AG08395 (cell line): ENCODE measurements at places on chromosomes 4 and X.

DNA sequence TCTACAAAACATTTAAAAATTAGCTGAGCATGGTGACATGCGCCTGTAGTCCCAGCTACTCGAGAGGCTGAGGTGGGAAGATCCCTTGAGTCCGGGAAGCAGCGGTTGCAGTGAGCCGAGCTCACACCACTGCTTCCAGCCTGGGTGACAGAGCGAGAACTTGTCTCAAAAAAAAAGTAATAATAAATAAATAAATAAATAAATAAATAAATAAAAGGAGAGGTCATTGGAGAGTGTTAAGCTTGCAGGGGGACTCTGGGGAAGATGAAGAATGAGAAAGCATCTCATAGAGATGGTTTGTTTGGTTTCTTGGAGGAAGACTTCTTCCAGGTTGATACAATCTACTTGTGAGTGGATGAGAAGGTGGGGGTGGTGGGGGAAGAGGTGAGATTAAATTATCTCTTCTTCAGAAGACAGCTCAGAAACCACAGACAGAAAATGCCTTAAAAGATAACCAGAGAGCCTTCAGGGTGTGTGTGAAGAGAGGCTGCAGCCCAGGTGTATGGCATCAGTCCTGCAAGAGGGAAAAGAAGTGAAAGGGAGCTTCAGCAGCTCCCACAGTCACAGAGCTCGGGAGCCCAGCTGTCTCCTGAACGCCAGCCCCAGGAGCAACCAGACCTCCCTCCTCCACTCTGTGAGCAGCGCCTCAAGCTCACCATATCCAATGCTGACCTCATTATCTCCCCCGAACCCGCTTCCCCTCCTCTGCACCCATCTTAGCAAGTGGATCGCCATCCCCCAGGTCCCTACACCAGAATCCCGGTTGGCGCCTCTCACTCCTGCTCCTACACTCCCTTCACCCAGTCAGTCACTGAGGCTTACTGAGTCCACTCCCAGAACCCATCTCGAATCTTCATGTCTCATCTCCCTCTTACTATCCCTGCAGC is 48.2 kb downstream of the RBM47 start:
- DNase-seq = no peak

GRCh38 chr4:187464573-187464972 is 531.0 kb upstream of the ZFP42 start:
- no peak for DNase-seq

GRCh38 chr4:180798036-180798577 is 1445.1 kb upstream of the TENM3 start:
- DNase-seq = no peak

DNA sequence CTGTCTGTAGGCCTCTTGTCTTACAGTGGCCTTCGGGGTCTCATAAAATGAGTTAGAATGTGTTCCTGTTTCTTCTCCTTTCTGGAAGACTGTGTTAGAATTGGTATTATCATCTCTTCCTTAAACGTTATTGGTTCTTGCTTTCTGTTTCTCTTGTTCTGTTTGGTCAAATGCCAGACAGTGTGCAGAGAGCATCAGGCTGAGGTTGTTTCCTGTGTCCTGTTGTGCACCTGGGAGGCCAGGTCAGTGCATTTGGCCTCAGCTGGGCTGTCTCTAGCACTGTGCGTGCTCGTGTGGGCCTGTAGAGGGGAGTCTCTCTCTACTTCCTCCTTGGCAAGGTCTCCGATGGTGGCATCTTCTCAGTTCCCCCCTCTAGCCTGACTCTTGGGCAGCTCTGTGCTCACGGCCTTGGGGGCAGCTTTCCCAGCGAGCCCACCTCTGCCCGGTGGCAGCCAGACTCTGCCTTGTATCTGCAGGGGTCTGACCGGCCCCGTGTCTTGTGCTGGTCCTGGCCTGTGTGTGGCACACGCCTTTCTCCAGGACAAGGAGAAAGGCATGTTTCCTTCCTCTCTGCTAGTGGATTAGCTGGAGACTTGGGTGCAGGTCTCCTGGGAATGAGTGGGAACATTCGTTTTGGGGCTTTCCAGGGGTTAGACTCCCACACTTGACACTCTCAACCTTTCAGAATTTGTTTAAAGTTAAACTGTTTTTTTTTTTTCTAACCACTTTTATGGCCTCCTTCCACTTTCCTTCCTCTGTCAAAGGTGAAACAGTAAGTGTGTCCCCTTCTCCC is 62.3 kb downstream of the FAM193A start:
- no peak for DNase-seq

DNA sequence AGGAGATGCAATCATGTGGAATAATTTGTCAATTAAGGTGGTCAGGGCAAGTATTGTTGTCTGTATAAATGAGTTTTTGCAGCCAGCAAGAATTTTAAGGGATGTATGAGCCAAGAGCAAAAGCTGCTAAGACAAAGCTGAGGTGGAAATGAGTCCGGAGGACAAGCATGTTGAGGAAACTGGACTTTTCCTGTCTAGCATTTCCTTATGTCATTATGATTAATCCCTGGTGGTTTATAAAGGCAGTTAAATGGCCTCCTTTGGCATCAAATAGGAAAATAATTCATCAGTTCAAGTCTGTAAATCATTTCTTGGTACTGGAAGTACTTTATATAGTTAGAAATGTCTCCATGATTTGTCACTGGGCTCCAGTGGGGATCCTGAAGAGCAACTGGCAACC is 61.6 kb upstream of the TEX13A start:
- DNase-seq = no peak

DNA sequence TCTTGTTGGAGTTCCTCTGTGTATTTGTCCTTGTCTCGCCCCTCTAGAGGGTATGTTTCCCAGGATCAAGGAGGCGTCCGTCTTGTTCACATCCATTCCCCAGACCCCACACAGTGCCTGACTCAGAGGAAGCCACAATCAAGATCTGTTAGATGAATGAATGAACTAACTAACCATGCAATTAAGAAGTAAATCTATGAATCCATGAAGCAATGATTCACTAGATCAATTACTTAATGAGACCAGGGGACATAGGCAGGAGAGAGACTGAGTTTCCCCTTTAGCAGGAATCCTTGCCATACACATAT is 11.9 kb downstream of the BLOC1S4 start:
- no peak for DNase-seq

DNA sequence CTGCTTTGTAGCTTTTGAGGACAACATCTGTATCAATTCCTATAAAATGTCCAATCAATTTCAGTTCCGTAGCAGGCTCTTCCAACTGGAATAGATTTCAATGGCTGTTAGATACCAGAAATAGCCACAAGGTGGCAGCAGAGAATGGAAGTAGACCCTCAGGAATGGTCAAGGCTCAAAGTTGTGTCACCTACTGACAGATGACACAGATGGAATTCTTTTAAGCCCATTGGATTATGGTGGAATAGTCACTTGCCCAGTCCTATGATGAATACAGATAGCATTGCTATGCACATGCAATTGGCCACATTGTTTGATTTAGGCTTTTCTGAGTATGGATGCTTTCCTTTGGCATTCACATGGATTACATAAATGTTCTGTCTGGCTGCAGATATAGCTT is 130.4 kb upstream of the RADX start:
- peak; percentile 64 for DNase-seq

GRCh38 chr4:136731025-136731424 is 801.3 kb downstream of the PCDH18 start:
- no peak for DNase-seq

DNA sequence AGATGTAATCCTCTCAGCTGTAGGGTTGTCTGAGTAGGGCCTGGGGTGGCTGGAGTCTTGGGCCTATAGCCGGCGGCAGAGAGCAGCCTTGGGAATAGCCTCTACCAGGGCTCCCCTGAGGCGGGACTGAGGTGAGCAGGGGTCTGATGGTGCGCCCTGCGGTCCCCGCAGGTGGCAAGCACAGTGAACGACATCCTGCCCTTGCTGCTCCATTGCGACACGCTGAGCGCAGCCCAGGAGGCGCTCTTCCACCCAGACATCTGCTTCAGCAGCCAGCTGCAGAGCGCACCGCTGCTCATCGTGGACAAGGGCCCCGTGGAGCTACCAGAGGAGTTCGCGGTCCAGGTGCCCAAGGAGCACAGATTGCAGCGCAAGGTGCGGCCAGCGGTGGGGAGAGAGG is 317.0 kb downstream of the ADGRL3 start:
- DNase-seq = no peak

DNA sequence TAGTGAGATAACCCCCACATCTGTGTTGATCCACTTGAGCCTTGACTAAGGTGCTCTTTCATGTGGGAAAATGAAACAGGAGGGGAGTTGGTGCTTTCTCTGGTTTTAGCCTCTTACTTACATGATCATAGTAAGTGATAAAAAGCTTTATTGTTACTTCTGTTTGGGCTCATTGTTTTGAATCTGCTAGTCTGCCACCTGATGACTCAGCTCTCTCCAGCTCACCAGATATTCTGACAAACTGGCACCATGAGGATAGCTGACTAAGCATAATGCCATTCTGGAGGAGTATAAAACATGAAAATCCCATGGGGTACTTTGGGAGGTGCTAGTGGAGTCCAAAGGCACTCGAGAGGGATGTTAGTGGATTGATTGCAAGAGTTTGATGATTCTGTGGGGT is 824.0 kb downstream of the RAPGEF2 start:
- DNase-seq = no peak

DNA sequence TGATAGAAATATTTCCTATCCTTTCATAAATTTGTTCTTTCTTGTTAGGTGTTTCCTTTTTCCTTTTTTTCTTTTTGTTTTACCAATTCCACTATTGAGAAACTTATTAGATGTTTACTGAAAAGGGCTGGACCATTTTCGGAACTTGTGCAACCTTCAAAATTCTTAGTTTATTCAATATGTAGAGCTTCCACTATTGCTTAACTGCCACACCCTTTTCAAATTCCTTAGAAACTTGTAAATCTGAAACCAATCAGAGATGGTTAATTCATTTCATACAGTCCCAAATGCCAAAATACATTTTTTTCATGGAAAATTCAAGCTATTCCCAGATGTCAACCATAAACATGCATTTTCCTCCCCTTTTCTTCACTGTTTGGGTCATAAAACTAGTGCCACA is 66.1 kb upstream of the SLC39A8 start:
- no peak for DNase-seq

- peak; percentile 47 for DNase-seq
Observed at GRCh38 chrX:151722241-151722846, 6.5 kb downstream of the FATE1 start.

DNA sequence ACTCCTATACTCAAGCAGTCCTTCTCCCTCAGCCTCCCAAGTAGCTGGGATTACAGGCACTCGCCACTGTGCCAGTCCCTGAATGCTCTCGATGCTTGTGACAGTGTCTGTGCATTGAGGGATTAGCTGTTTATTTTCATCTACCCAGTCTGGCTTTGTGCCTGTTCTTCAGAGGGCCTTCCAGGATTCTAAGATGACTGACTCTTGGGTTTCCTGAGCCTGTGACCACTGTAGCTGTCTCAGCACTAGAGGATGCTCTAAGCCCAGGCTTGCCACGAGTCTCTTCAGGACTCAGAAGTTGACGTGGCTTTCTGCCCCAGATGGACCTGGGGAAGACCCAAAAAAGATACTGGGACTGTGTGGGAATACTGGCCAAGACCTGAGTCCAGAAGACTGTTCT is 201.4 kb downstream of the ARHGAP10 start:
- DNase-seq = no peak

GRCh38 chr4:136687118-136687517 is 845.2 kb downstream of the PCDH18 start:
- no peak for DNase-seq

DNA sequence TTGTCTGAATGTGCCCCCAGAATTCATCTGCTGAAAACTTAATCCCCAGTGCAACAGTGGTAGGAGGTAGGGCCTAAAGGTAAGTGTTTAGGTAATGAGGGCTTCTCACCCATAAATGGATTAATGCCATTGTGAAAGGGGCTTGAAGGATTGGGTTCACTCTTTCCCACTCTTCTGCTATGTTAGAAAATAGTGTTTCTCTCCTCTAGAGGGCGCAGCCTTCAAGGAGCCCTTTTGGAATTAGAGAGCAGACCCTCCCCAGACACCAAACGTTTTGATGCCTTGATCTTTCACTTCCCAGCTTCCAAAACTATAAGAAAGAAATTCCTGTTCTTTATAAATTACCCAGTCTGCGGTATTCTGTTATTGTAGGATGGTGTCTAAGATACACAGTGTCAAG is 706.4 kb downstream of the SMARCA1 start:
- DNase-seq = no peak

DNA sequence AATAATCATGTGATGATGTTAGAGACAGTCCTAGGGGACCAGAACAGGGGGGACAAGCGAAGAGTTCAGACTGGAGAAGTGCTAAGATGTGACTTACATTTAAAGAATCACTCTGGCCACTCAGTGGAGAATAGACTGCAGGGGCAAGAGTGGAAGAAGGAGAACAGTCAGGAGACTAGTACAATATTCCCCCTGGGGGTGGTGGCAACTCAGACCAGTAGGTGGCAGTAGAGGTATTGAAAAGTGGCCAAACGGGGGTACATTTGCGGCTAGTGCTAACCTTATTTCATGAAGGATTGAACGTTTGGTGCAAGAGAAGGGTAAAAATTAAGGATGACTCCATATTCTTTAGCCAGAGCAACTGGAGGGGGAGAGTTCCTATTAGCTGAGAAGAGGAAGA is 2.7 kb upstream of the BMX start:
- peak; percentile 65 for DNase-seq

DNA sequence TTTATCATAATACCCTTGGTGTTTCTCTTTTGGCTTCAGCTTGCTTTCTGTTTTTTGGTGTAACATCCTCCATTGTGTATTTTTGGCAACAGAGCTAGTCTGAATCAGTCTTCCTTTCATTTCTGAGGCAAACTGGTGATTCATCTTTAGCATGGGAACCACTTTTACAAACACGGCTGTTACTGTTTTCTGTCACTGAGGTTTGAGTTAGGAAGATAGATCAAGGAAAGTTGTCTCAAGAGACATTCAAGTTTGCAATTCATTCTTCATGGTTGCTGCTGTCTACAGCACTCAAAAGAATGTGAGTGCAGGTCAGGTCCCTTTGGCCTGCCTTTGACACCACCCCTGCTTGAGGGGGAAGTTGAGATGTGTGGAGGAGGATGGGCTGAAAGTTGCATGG is 36.3 kb downstream of the IL21 start:
- DNase-seq = peak; percentile 82

DNA sequence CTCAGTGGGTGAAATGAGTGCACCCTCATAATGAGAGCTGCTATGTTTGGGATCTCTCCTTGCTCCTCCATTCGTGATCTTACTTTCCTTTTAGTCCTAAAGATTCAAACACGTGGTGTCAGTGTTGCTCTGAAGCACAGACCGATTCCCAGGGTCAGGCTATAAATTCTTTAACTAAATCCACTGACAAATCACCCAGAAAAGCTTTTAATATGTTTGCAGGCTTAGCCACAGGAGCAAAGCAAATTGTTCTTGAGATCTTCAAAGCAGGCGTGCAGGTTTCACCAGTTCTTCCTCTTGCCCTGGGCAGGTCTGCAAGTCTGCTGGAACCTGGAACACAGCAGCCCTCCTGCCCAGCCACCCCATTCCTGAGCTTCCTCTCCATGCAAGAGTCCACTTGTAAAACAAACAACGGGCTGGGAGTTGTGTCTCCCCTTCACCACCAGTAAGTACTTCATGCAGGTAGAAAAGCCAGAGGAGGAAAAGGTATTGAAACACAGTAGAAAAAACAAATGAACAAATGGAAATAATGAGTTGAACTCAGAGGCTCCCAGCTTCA is 70.1 kb upstream of the ENPP6 start:
- peak; percentile 61 for DNase-seq

- no peak for DNase-seq
Observed at GRCh38 chr4:98557194-98557892, 101.1 kb downstream of the TSPAN5 start.
